ENCODE measurements at places on chromosomes 12 and 14.

DNA sequence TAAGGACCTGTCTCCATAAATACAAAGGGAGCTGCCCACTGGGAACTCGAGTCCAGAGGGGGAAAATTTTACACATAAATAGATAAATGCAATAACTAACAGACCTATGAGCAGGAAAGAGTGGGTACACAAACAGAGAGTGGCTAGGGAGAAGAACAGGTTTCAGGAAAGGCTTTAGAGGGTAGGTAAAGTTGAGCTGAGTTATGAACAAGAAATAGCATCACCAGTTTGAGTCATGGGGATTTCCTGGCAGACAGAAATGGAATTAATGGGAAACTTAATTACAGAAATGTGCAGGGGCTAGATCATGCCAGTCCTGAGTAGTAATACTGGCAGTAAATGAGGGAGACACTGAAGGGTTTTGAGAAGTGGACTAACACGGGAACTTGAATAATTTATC lies 58.0 kb upstream of the CCDC175 start:
- DNase-seq, result no peak

DNA sequence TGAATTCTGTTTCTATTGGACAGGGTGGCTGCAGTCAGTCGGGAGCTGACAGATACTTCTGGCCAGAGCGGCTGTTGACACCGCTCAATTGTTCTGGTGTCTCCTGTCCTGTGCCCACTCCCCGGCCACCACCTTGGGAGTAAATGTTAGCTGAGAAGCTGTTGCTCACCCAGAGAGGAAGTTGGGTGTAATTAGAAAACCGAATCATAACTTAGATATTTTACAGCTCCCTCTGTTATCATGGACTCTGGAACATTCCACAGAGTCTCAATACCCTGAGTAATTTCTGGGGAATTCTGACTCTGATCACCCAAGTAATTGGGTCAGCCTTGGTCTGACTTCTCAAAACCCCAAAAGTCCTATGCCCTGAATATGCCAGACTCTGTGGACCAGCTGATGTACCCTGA lies 58.3 kb upstream of the RFLNA start:
- DNase-seq, result no peak

- peak; percentile 7 for DNase-seq
These were observed 87.1 kb downstream of the FBXL14 start for GRCh38 chr12:1507308-1507707.

DNA sequence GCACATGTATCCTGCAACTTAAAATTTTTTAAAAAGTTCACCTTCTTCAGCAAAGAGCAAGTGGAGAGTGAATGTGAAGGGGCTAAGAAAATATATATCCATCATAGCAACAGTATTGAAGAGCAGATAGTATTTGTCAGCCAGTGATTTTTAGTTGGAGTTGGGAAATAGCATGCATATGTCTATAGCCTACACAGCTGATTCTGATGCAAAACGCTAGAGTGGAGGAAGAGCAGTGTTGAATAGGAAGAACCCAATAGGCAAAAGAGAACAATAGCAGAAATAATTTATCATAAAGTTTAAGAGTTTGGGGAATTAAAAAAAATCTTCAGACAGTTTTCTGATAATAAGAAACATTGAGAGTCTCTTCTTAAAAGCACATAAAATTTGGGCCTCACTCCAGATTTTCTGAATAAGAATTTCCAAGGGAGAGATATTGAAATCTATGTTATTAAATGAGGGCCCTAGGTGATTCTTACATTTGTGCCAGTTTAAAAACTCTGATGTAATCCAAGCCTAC lies 12.0 kb downstream of the PDE6H start:
- DNase-seq, result no peak

DNA sequence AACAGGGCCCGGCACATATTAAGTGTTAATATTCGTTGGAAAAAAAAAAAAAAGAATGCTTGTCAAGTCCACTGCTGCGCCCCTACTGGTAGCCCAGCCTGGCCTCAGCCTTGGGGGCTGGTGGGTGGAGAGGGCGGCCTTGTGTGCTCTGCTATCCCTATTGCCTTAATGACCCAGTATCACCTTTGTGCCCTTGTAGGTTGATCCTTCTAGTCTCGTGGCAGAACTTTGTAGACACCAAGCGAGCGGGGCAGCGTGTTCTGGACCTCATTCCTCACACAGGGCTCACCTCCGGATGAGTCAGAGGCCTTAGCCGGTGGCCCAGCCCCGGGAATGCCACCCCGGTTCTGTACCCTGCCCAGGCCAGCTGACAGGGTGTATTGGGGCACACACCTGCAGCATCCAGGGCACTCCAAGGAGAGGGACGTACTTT lies 1.8 kb upstream of the RCOR1 start:
- no peak for DNase-seq

- DNase-seq, result peak; percentile 66
These were observed 165.0 kb upstream of the RTL1 start for GRCh38 chr14:101068313-101069227.

- DNase-seq, result no peak
These were observed 29.6 kb upstream of the HDAC7 start for GRCh38 chr12:47849261-47849660.

DNA sequence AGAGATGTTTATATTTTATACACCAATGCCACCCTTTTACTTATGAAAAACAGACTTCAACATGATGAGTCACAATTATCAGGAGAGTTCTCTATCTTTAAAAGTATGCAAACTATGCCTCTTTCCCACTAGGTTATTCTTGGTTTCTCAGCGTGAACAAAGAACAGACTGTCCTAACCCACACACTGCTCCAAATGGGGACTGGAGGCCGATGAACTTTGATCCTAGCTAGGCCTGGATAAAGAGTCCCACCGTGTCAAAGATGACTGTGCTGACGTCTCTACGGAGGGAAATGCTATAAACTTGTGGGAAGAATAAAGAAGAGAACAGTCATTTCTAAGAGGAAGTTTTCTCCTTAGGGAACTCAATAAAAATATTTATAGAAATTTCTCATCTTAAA lies 160.1 kb downstream of the EPS8 start:
- no peak for DNase-seq

DNA sequence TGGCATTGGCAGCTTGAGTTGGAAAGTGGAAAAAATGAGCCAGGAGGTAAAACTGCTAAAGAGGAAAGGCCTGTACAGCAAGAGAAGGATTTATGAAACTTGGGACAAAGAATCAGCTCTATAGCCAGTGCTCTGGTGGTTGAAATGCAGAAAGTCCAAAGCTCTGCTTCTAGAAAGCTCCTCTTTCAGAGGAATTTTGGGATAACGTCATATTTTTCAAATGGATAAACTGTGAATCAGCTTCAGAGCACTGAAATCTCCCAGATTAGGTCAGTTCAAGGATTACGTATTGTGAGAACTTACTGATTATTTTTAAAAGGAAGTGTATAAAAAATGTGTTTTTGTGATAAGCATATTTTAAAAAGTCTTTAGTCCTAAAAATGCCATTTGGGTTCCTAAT lies 203.1 kb upstream of the CNOT2 start:
- DNase-seq, result no peak

DNA sequence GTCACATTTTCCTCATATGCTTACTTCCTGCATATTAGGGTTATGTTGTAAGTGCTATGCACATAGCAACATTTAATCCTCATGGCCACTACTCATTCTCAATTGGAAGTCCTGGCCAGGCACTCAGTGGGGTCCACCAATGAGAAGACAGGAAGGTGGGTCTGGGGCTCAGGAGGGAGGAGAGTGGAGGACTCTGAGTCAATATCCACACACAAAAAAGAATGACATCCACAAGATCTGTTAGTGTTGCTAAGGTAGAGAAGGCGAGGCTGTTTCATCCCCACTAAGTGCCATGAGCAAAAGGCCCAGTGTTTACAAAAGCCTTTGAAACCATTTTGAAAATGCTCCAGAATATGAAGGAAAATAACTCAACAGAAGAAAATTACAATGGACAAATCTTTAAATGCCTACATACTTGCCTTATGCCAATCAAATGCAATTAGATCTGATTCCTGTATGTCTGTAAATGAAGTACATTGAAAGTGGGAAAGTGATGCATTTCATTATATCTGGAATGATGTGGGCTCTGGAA lies 53.9 kb downstream of the EID3 start:
- no peak for DNase-seq

- no peak for DNase-seq
These were observed 11.2 kb downstream of the CD9 start for GRCh38 chr12:6211421-6211869.

- DNase-seq, result no peak
These were observed 757.1 kb downstream of the NRXN3 start for GRCh38 chr14:78927261-78927660.

- no peak for DNase-seq
These were observed 284.0 kb downstream of the PRKD1 start for GRCh38 chr14:29643433-29644211.

- DNase-seq, result no peak
These were observed 793.7 kb downstream of the RPS29 start for GRCh38 chr14:48792376-48793024.

DNA sequence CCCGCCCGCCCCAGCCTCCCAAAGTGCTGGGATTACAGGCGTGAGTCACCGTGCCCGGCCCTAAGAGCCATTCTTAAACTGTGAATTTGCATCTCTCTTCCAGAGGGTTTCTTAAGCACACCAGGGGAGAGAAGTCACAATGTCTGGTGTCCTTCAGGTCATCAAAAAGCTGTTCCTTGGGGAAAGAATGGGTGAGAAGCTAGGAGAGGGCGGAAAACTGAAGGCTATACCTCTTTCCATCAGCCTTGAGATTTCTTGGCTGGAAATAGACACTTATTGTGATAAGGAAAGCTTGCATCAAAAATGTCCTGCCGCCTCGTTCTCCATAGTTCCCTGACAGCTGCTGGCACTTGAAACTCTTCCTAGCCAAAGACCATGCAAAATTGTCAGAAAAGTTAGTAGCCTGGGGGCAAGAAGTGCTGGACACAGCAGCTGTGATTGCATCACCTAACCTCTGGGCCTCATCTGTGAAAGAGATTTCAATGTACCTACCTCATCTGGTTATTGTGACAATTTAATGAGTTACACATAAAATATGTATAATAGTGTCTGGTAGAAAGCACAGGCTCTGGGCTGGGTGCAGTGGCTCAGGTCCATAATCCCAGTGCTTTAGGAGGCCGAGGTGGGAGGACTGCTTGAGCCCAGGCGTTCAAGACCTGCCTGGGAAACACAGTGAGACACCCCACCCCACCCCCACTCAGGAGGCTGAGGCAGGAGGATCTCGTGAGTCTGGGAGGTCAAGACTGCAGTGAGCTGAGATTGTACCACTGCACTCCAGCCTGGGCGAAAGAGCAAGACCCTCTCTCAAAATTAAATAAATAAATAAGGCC lies 9.7 kb upstream of the UBC start:
- no peak for DNase-seq

DNA sequence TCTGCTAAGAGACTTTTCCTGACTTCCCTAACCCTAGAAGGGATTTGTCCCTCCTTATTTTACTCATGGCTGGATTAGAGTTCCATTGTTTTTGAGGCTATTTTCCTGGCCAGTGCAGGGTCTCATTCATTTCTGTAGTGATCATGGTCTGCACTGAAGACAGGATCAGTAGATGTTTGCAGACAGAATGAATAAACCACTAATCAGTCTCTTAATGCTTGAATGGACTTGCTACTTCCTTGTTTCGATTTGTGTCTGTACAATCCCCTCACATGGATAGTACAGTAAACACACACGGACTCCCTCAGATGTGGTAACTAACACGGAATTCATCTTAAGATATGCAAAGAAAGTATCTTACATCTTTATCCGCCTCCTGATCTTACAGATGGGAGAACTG lies 102.6 kb upstream of the PRB2 start:
- no peak for DNase-seq

GRCh38 chr12:101077791-101078528 lies 132.1 kb downstream of the SLC5A8 start:
- no peak for DNase-seq

- DNase-seq, result no peak
These were observed 27.1 kb upstream of the CDK17 start for GRCh38 chr12:96427269-96427729.

- no peak for DNase-seq
These were observed 6.6 kb downstream of the TAPBPL start for GRCh38 chr12:6458281-6459003.

GRCh38 chr12:96398424-96399119 lies 1.7 kb downstream of the CDK17 start:
- no peak for DNase-seq

- DNase-seq, result no peak
These were observed 63.8 kb upstream of the FZD10 start for GRCh38 chr12:130098301-130099005.

- no peak for DNase-seq
These were observed 154.5 kb downstream of the MON2 start for GRCh38 chr12:62621101-62621638.

DNA sequence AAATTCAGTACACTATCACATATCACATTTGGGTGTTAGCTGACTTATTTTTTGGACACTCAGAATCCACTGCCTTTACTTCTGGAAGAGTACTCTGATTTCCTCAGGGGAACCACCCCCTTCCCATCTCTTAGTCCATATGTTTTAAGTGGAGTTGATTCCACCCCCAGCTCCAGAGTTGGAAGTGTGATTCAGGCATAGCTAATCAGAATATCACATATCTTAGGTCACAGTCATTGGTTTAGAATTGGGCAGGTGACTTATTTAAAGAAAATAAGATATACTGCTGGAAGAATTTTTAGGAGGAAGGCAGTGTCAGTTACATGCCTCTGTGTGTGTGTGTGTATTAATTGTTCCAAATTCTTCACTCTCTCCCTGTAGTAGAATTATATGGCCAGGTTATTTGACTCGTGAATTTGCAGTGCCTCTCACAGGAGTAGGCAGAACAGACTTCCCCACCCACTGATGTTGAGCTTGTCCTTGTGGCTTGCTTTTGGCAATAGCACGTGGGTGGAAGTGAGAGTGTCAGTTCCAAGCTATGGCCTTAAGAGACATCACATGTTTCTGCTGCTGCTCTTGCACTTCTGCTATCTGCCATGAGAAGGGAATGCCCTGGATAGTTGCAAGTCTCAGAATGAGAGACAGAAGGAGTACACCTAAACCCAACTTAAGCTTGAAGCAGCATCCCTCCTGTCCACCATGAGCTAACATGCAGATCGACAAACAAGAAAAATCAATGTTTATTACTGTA lies 6.4 kb upstream of the GAS2L3 start:
- DNase-seq, result no peak

DNA sequence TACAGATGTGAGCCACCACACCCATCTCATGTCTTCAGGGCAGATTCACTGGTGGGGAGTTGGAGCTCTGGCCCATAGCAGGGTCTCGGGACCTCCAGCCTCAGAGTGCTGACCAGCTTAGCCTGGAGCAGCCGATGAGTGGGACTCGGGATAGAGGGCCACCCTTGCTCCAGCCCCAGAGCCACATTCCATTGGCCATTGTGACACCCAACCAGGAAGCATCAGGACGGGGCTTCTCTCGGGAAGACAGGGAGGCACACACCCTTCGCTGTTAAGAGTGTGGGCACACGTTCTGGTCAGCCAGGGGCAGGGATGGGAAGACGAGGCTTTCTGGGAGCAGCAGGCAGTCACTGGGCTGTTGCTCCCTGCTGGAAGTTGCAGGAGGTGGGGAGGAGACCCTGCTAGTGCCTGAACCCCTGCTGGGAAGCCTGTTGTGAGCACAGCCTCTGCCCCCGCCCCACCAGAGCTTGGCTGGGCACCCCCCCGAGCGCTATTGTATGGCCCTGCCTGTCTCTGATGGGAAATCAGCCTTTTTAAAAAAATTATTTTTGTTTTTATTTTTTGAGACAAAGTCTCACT lies 1.6 kb downstream of the ADGRD1 start:
- no peak for DNase-seq

GRCh38 chr12:2397356-2398045 lies 344.7 kb downstream of the CACNA1C start:
- DNase-seq, result no peak

Data from cardiac septum (tissue), 1 donor.